ENCODE measurements at places on chromosomes 7 and 10. TPM values are rescaled to one million over a fixed set of nuclear protein-coding genes. Genes with fewer than 3 reads are reported as not detected.
A peak's percentile ranks its signal among the peaks of the same experiment; 100 is the strongest.

Gene FGF8
- not detected for total RNA-seq

Gene LRRN3
- total RNA-seq: 0.40 TPM

Gene DNAJC2
- total RNA-seq: 25.9 TPM

Gene CYP3A5
- total RNA-seq: 135 TPM

Gene PTPRN2
- 21.2 TPM for total RNA-seq

Gene MYPN
- not detected for total RNA-seq

Gene GALNT17
- total RNA-seq: 3.0 TPM

Gene MYOF
- total RNA-seq: 15.1 TPM

Gene TEX47
- total RNA-seq: not detected

Gene GNGT1
- not detected for total RNA-seq

Gene GAD2
- total RNA-seq: not detected

DNA sequence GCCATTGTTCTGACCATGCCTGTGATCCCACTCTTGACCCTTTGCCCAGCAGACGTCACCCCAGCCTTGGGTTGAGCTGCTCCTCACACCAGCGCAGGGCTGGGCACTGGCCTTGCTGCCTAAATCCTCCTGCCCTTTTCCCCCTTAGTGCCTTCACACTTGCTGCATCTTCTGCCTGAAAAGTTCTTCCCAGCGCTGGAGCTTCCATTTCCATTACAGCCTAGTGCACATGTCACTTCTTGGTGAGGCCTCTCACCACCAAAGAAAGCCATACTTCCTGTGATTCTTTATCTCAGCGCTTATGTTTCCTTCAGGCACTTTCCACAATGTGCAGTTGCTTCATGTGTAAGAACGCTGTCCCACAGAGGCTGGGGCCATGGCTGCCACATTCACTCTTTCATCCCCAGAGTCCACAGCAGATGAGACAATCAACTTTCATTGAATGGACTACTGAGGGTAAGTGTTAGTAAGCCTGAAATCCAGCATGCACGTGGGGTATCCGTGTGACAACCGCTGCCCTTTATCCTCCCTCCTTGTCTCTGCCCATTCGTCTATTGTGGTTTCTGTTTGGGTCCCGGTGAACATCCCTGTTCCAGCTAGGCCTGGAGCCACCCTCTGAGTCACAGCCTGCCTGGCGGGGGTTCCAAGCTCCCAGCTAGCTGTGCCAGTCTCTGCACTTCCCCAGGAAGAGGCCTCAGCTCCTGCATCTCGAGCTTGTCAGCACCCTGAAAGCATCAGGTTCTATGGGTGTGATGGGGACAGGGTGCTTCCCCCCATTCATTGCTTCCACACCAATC lies 37.3 kb downstream of the ADRA2A start:
- no peak for DNase-seq
- no peaks in the 10 kb centered on the region for H3K4me1 ChIP-seq
- no peaks in the 10 kb centered on the region for H3K36me3 ChIP-seq
- H3K27ac ChIP-seq: no peak overlapping the region

DNA sequence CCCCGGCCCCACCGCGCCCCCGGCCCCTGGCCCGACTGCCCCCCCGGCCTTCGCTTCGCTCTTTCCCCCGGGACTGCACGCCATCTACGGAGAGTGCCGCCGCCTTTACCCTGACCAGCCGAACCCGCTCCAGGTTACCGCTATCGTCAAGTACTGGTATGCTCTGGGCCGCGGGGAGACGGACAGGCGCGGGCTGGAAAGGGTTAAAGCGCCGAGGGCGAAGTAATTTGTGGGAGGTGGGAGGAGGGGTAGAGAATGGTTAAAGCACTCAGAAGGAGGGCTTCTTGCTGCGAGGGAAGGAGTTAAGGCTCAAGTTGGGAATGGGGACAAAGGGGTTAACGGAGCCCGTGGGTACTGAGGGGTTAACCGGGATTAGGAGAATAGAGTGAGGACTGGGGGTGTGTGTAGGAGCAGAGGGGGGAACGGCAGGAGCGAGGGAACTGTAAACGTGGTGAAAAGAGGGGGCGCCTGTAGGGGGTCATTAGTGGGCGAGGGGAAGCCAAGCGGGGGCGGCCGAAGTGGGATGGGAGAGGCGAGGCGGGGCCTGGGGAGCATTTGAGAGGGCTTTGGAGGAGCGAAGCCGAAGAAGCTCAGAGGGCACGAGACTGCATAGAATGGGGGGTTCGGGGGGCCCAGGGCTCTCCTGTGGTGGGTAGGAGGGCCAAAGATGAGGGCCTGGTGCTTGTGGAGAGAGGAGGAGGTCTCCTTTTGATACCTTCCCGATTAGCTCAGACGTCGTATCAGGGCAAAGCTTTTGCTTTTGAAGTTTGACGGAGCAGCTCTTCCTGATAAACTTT lies 605 bp downstream of the SUFU start:
- peak overlapping the region; percentile 80 for H3K27ac ChIP-seq
- H3K4me1 ChIP-seq: peaks cover 25% of the 10 kb centered on the region
- H3K4me3 ChIP-seq: peak overlapping the region; percentile 97
- H3K27me3 ChIP-seq: no peaks in the 10 kb centered on the region
- H3K36me3 ChIP-seq: peaks cover 5% of the 10 kb centered on the region

DNA sequence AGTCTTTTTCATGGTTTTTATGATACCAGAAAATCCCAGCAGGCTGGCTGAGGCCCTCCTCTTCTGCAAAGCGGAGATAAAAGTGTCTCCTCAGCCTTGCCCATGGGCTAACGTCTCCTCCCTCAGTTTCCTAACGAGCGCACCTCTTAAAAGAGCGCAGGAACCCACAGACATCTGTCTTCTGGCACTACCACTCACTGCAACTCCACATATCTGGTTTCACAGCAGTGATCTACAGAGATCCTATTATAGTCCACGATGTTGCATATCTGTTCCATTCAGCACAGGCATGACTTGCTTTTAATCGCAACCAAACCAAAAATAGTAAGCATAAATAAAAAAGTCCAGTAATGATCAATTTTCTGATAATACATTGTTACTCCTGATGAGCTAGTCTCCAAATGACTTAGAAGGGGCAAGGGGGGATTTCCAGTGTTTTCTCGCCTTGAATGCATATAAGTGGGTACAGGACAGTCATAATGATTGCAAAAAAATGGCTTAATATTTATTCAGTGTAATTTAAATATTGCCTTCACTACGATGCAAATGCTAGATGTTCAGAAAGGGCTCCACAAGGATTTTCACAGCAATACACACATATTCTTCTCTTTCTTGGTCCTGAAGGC lies 20.9 kb downstream of the ANKRD22 start:
- no peaks in the 10 kb centered on the region for H3K27me3 ChIP-seq
- H3K4me1 ChIP-seq: no peaks in the 10 kb centered on the region
- H3K36me3 ChIP-seq: no peaks in the 10 kb centered on the region
- H3K4me3 ChIP-seq: no peak overlapping the region
- no peak for DNase-seq

DNA sequence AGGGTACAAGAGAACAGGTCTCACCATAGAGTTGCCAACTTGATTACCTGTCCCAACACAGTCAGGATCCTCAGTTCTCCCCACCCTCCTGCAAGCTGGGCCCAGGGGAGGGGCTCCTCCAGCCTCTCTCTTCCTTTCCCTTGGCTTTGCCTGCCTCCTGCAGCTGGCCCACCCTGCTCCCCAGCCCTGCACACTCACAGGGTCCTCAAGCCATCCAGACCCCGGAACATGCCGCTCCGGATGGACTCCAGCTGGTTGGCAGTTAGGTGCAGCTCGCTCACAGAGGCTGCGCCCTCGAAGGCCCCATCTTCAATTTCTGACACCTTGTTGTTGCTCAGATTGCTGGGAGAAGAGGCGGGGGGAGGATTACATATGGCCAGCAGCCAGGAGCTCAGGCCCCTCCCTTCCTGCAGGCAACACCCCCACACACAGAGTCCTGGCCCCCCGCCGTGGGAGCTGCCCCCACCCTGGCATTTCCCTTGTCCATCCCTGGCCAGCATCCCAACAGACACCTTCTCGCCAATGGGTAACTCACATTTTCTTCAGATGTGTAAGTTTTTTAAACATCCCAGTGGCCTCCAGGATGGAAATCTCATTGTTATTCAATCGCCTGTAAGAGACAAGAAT lies 139.2 kb downstream of the SLIT1 start:
- H3K4me1 ChIP-seq: no peaks in the 10 kb centered on the region
- no peak overlapping the region for H3K27ac ChIP-seq
- no peaks in the 10 kb centered on the region for H3K27me3 ChIP-seq
- H3K36me3 ChIP-seq: no peaks in the 10 kb centered on the region

GRCh38 chr10:8586504-8586903 lies 532.0 kb downstream of the GATA3 start:
- H3K27me3 ChIP-seq: no peaks in the 10 kb centered on the region
- no peaks in the 10 kb centered on the region for H3K36me3 ChIP-seq
- H3K4me1 ChIP-seq: no peaks in the 10 kb centered on the region
- no peak overlapping the region for H3K4me3 ChIP-seq
- H3K27ac ChIP-seq: no peak overlapping the region

- peak overlapping the region; percentile 92 for H3K27ac ChIP-seq
- peak overlapping the region; percentile 87 for H3K4me3 ChIP-seq
- no peaks in the 10 kb centered on the region for H3K27me3 ChIP-seq
- peaks cover 4% of the 10 kb centered on the region for H3K4me1 ChIP-seq
These were observed 515 bp upstream of the SLC4A2 start for GRCh38 chr7:151058781-151059366.

DNA sequence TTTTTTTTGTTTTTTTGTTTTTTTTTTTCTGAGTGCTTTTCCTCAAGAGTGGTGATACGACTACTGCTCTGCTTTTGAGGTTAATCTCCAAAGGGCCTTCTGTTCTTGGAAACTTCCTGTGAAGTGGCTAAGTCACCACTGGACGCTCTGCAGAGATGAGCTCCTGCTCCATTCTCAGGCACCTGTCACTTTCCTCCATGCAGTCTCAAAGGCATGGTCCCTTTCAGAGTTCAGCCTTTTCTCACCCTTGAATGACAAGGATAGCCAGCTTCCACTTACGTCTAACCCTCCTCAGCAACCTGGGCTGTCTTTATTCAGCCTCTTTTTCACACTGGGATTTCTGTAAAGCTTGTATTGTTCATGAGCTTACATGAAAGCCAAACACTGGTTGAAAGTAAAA lies 65.8 kb downstream of the BMPER start:
- no peaks in the 10 kb centered on the region for H3K36me3 ChIP-seq
- H3K4me1 ChIP-seq: no peaks in the 10 kb centered on the region
- no peaks in the 10 kb centered on the region for H3K27me3 ChIP-seq

- peaks cover 23% of the 10 kb centered on the region for H3K4me1 ChIP-seq
- H3K36me3 ChIP-seq: no peaks in the 10 kb centered on the region
- H3K4me3 ChIP-seq: no peak overlapping the region
- no peak overlapping the region for H3K27ac ChIP-seq
These were observed 132.7 kb downstream of the ARID5B start for GRCh38 chr10:62034096-62034640.

DNA sequence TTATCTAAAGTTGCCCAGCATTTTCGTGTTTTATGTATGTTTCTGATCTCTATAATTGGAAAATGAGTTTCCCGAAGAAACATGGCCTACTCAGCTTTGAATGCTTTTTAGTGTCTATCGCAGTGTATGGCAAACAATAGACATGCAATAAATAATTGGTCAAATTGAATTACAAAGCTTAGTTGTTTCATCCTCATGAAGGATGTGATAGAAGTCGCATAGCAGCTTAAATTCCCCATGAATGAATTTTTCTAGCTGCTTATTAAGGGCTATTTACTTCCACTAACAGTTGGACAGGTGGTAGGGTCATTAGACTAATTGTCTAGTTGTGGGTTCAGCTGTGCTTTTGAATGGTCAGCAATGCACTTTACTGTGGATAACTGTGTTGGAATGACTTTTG lies 467.3 kb upstream of the MBL2 start:
- H3K27me3 ChIP-seq: no peaks in the 10 kb centered on the region
- no peak for DNase-seq
- H3K36me3 ChIP-seq: no peaks in the 10 kb centered on the region
- H3K4me3 ChIP-seq: no peak overlapping the region
- no peaks in the 10 kb centered on the region for H3K4me1 ChIP-seq

DNA sequence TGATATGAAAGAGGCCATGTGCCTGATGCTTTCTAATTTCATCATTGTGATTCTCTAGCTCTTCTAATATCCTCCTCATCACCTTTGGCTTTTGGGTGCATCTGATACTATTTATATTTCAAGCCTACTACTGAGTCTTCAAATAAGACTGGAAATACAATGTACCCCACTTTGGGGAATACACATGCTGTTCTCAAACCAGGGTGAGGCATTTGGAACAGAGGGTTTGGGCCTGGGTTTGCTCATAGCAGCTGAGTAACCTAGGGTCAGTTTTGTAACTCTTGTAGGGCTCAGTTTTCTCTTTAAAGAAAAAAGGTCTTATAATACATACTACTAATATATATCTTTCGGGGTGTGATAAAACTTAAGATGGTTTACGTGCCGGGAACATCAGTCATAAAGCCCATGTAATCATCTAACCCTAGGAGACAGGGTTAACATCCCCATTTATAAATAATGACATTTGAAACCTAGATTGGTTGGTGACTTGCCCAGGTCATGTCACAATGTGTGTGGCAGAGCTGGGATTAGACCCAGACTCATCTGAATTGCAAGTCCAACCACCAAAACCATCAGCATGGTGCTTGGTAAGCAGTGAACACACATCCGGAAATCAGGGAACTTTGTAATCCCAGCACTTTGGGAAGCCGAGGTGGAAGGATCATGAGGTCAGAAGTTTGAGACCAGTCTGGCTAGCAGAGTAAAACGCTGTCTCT lies 23.0 kb downstream of the AKR1B15 start:
- no peak for DNase-seq
- peak overlapping the region; percentile 65 for H3K27ac ChIP-seq
- H3K36me3 ChIP-seq: no peaks in the 10 kb centered on the region
- no peak overlapping the region for H3K4me3 ChIP-seq
- no peaks in the 10 kb centered on the region for H3K4me1 ChIP-seq

- H3K27me3 ChIP-seq: no peaks in the 10 kb centered on the region
- no peak for DNase-seq
- H3K4me1 ChIP-seq: no peaks in the 10 kb centered on the region
- no peak overlapping the region for H3K27ac ChIP-seq
- H3K4me3 ChIP-seq: no peak overlapping the region
These were observed 39.0 kb downstream of the AP5Z1 start for GRCh38 chr7:4814433-4814832.

DNA sequence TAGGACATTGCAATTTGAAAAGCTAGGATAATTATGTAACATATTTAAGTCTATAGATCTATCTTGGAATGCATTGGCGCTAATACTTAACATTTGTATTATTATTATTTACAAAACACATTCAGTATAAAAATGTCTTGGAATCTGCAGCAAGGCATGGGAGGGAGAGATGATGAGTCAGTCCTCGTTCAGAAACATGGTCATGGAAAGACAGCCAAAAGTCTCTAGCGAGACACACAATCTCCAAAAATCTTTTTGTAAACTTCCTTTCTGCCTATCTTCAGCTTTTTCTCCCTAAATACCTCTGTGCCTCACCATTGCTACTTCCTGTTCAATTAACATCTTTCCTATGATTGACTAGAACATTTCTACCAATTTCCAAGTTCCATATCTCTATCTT lies 188.4 kb upstream of the CACNA2D1 start:
- no peaks in the 10 kb centered on the region for H3K27me3 ChIP-seq
- H3K27ac ChIP-seq: no peak overlapping the region
- H3K4me3 ChIP-seq: no peak overlapping the region
- H3K4me1 ChIP-seq: no peaks in the 10 kb centered on the region
- DNase-seq: no peak
- H3K36me3 ChIP-seq: no peaks in the 10 kb centered on the region

GRCh38 chr10:20677340-20677739 lies 219.8 kb downstream of the NEBL start:
- no peak overlapping the region for H3K4me3 ChIP-seq
- no peaks in the 10 kb centered on the region for H3K4me1 ChIP-seq
- H3K27me3 ChIP-seq: no peaks in the 10 kb centered on the region
- DNase-seq: no peak
- H3K27ac ChIP-seq: no peak overlapping the region
- H3K36me3 ChIP-seq: no peaks in the 10 kb centered on the region

- H3K4me3 ChIP-seq: no peak overlapping the region
- no peaks in the 10 kb centered on the region for H3K36me3 ChIP-seq
- no peaks in the 10 kb centered on the region for H3K27me3 ChIP-seq
- peak; percentile 38 for DNase-seq
These were observed 40.4 kb upstream of the SHH start for GRCh38 chr7:155852426-155853301.

Data from Peyer's patch (tissue), 4 donors.